HepG2 (cell line): ENCODE measurements at places on chromosomes 11 and 22. TPM values are rescaled to one million over a fixed set of nuclear protein-coding genes. Genes with fewer than 3 reads are reported as not detected.

DNA sequence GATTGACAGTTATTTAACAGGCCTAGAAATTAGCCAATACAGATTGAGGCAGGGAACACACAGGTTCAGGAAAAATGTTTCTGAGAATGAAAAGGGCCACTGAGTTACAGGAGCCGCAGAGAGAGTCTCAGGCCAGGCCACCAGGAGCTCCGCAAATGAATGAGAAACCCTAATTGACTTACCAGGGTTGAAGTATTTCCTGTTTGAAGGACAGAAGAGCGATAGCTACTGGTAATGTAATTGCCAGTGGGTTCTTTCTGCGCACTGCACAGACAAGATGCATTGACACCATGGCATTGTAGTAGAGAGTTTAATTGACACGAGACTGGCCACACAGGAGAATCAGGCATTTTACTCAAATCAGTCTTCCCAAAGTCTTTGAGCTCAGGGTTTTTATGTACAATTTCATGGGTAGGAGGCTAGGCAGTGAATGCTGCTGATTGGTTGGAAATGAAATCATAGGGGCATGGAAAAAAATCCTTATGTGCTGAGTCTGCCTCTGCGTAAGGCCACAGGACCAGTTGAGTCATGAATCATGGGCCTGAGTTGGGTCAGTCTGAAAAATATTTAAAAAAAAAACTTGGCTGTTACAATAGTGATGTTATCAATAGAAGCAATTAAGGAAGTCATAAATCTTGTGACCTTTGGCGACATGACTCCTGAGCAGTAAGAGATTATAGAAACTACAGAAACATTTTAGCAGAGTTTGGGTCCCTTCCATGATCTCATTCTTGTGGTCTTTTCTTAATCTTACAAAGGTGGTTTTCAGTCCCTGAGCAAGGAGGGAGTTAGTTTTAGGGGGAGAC, 203.8 kb downstream of the CASP12 start:
- no peak for DNase-seq

DNA sequence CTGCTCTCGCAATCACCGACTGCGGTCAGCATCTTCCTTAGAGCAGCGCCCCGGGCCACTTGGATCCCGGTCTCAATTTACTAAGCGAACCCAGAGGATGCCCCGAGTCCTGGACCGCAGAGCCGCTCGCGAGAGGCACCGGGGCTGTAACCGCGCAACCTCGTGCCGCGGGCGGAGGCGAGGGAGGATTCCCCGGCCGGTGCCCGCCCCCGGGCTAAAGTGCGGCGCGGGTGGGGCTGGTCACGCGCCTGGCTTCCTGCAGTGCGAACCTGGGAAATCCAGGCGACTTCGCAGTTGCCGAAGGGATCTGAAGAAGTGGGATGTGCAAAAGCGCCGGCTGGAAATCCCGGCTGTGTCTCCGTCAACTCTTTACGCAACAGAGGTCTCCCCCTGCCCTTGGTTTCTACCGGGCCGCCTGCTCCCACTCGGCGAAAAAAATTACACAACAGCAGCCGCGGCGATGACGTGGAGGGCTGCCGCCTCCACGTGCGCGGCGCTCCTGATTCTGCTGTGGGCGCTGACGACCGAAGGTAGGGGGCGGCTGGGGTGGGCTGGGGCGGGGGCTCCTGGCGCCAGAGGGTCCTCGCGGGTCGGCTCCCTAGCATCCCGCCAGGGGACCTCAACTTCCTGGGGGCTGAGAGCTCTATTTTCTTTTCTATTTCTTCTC, at the start of gene NCR3LG1:
TSS of gene NCR3LG1 (plus strand) at position 291 of the 667 bp plus-strand sequence. CDS start at position 461, 170 bp downstream.
- peak; percentile 46 for DNase-seq

PRG3 gene
- not detected in 2 replicates for total RNA-seq

ESAM gene
- 0.48 and 1.2 TPM in 2 replicates for total RNA-seq
